Right lung (tissue), 10 donors: ENCODE measurements at places on chromosomes 3 and 15. TPM values are rescaled to one million over a fixed set of nuclear protein-coding genes. Genes with fewer than 3 reads are reported as not detected.

Gene SNX33
- 22.5 TPM for polyA plus RNA-seq

Gene SLC28A2
- 0.33 TPM for polyA plus RNA-seq

Gene NR1I2
- polyA plus RNA-seq = 0.50 TPM

Gene CX3CR1
- 2.1 TPM for polyA plus RNA-seq

Gene FAM81A
- polyA plus RNA-seq = 2.6 TPM
